Stimulated activated CD4-positive, alpha-beta T cell treated with anti-CD3 and anti-CD28 coated beads, TNF-alpha, amount 100 ng/mL, for 48 hours (primary cell): ENCODE measurements at places on chromosomes 5 and 9.

- no peak for DNase-seq
Observed at GRCh38 chr5:34976347-34976746, 47.0 kb downstream of the DNAJC21 start.

GRCh38 chr5:156094001-156094400 lies 233.0 kb upstream of the SGCD start:
- DNase-seq = no peak

GRCh38 chr9:68819065-68819464 lies 114.0 kb downstream of the PIP5K1B start:
- DNase-seq = no peak

- DNase-seq = no peak
Observed at GRCh38 chr9:122143296-122143695, 16.3 kb downstream of the NDUFA8 start.

DNA sequence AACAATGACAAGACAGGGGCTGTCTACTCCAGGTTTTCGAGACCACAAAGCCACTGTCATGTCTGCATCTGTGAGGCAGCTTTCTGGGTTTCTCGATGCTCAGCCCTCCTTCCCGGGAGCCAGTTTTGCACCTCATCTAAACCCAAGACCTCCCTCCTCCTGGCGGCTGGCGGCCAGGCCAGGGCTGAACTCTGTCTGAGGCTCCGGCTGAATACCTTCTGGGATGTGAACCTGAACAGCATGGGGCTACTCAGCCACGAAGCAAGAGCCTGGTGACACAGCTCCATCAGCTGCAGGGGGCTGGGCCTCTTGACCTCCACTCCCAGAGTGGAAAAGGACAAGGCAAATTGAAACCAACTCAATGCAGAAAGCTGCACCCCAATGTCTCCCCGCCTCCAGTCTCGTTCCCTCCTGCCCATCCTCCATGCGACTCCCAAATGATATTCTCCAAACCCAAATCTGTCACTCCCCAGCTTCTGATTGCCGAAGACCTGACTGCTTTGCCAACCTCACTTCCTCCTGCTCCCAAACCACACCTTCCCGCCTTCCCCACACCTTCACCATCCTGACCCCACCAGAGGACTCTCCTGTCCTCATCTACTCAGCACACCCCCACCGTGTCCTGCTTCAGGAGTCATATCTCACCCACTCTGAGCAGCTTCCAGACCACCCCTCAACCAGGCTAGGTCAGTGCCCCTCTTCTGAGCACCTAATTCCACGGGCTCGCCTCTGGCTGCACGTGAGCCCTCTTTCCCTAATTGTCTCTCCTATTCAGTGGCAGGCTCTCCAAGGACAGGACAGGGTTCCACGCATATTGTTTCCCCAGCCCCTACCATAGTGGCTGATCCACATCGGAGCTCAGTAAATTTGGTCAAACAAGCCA lies 4.5 kb downstream of the ANKS6 start:
- DNase-seq = no peak

GRCh38 chr9:136990242-136990911 lies 1.8 kb upstream of the PAXX start:
- no peak for DNase-seq

DNA sequence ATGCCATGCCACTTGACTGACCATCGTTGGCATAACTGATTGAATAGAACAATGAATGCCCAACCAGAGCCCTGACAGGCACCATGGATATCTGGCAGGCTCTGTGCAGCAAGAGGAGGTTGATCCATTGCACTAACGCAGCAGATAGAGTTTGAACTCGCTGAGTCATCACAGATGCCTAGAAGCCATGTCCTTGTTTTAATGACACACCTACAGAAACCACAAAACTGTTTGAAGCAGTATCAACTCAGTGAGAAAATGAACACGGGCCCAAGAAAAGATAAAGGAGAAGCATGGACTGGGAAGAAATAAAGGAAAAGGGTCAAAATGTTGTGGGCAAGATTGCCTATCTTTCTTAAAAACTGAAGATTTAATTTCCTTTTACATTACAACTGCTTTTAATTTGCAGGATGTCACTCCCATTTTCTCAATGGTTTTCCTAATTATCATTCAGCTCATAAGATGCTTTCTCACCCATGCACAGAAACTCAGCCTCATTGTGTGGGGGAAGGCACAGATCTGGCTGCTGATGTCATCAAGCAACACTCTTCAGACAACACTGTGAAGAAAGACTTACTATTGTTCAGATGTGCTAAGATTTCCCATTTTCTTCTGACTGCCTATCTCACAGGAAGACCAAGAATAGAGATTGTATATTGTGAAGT lies 129.0 kb downstream of the PIK3R1 start:
- no peak for DNase-seq

DNA sequence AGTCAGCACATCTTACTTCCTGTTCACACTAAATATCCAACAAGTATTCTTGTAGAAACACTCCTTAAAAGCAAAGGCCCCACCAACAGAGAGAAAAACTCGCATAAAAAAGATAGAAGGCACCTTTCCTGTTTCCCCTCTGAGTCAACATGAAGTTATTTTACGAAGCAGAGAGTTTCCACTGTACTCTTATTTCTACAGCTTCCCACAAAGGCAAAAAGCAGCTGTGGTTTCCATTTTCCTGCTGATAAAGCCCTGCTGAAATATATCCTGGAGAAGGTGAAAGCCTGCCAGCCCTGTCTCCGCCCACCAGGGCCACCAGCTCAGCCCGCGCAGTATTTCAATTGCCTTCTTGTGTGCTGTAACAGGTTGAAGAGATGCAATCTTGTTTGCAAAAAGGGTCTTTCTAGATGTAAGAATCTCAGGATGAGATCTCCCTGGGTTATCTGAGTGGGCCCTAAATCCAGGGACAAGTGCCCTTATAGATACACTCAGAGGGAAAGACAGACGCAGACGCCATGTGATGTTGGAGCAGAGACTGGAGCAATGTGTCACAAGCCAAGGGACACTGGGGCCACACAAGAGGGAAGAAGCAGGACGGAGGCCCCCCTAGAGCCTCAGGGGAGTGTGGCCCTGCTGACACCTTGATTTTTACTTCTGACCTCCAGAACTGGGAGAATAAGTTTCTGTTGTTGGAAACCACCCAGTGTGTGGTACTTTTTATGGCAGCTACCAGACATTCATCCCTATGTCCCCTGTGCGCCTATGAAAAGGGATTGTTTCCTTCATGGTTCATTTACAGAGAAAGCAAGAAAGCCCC lies 19.9 kb downstream of the SEMA4D start:
- DNase-seq = peak; percentile 60

GRCh38 chr5:15700373-15700772 lies 200.4 kb downstream of the FBXL7 start:
- no peak for DNase-seq

DNA sequence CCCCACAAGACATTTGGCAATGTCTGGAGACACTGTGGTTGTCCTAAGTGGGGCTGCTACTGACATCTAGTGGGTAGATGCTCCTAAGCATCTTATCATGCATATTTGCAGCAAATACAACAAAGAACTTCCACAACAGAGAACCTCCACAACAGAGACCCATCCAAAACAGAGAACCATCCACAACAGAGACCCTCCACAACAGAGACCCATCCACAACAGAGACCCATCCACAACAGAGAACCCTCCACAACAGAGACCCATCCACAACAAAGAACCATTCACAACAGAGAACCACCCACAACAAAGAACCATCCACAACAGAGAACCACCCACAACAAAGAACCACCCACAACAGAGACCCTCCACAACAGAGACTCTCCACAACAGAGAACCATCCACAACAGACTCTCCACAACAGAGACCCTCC lies 32.8 kb downstream of the ARPC5L start:
- no peak for DNase-seq

DNA sequence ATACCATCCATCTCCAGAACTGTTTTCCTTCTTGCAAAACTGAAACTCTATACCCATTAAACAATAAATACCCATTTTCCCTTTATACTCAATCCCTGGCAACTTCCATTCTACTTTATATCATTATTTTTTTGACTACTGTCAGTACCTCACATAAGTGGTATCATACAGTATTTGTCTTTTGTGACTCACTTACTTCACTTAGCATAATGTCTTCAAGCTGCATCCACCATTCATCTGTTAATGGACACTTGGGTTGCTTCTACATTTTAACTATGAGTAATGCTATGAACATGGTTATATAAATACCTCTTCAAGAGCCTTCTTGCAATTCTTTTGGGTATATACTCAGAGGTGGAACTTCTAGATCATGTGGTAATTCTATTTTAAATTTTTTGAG lies 11.6 kb upstream of the TYRP1 start:
- no peak for DNase-seq

GRCh38 chr5:34626751-34627150 lies 29.4 kb upstream of the RAI14 start:
- no peak for DNase-seq

GRCh38 chr9:70519912-70520724 lies 105.7 kb upstream of the KLF9 start:
- DNase-seq = no peak

- DNase-seq = no peak
Observed at GRCh38 chr5:28208356-28208755, 1170.0 kb upstream of the CDH9 start.

- DNase-seq = no peak
Observed at GRCh38 chr5:54205453-54205852, 104.9 kb downstream of the ARL15 start.

- no peak for DNase-seq
Observed at GRCh38 chr9:134785325-134786108, 95.1 kb upstream of the FCN2 start.

DNA sequence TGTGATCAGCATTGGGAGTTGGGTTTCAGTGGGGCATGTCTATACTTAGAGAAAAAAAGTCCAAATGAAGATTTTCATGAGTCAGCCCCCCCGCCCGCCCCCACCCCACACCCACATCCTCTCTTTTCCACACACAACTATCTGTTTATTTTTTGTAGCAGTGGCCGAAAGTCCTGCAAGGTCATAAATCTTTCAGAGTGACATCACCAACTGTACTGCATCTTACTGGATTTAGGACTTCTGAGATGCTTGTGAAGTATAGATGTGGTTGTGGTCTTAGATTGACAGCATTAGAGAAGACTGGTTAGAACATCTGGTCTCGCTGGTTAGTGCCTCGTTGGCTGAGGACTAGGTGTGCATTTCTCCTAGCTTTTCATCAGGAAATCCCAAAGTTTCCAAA lies 7.3 kb upstream of the ROPN1L start:
- DNase-seq = no peak

DNA sequence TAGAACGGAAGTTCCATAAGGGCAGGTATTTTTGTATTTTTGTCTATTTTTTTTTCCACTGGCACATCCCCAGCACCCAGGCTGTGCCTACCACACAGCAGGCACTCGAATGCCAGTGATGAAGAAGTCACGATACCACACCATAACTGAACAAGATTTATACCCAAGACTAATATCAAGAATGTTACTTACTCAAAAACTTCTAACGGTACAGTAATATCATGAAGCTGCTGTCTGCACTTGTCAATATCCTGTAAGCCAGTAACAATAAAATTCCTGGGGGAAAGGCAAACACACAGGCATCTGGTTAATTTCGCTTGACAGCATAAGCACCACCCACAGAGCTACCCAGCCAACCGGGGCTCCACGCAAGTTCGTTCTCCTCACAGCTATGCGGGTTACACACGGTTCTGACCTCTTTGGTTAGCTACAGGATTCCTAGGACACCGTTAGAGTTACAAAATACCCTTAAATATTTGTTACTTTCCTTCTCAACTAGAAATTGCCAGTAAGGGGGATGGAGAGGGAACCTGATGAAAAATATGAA lies 1.3 kb downstream of the MED10 start:
- no peak for DNase-seq

- DNase-seq = no peak
Observed at GRCh38 chr9:84501587-84501986, 161.0 kb upstream of the SLC28A3 start.

- DNase-seq = no peak
Observed at GRCh38 chr9:124054582-124055227, 43.1 kb downstream of the LHX2 start.

DNA sequence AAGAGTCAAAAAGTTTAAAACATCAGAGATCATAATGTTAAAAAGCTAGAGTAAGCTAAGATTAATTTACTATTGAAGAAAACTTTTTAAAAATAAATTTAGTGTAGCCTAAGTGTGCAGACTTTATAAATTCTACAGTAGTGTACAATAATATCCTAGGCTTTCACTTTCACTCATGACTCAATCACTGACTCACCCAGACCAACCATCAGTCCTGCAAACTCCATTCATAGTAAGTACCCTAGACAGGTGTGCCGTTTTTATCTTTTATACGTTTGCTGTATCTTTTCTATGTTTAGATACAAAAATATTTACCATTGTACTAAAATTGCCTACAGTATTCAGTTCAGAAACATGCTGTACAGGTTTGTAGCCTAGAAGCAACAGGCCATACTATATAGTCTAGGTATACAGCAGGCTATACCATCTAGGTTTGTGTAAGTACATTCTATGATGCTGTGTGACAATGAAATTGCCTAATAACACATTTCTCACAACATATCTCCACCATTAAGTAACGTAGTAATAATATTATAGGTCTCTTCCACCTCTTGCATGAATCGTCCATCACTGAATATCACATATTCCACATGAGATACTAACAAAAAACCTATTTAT lies 59.2 kb downstream of the MEGF9 start:
- no peak for DNase-seq

GRCh38 chr5:99639905-99640304 lies 711.1 kb upstream of the CHD1 start:
- no peak for DNase-seq

GRCh38 chr9:112072721-112073638 lies 102.1 kb downstream of the SUSD1 start:
- no peak for DNase-seq

- DNase-seq = no peak
Observed at GRCh38 chr9:90322296-90322695, 320.3 kb downstream of the DIRAS2 start.

DNA sequence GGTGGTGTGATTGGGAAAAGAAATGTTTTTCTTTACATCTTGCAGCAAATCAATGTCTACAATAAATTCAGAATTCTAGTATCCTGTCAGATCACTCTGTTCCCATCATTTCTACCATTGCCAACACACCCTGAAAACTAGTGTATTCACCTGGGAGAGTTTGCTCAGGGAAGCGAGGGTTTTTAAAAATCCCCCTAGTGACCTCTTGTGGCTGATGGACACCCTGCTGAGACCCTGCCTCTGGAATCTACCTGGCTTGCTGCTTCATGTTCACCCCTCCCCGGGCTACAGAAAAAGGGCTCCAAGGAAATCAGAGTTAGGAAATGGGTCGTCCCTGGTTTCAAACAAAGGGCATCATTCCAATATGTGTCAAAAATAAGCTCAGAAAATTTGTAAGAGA lies 21.4 kb upstream of the ALDOB start:
- no peak for DNase-seq

- no peak for DNase-seq
Observed at GRCh38 chr5:134153657-134154056, 23.1 kb downstream of the SKP1 start.

- DNase-seq = no peak
Observed at GRCh38 chr9:128677794-128678193, 11.2 kb upstream of the SET start.

DNA sequence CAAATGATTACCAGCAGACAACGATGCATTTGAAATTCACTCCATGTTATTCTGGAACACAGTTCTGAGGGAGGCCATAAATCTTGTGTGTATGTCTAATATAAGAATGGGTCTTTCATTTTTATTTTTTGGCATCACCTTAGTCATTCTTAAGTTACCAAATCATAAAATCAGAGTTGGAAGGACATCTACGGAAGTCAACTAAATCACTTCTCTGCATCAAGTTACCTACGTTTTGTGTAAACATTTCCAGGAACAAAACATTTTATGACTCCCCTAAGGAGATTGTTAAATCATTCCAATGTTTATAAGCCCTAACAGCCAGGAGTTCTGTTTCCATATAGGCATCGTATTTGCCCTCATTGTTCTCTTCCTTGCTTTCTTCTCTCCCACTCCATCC lies 378.2 kb downstream of the FAM170A start:
- DNase-seq = no peak
